ENCODE measurements at places on chromosomes 16 and 17.

DNA sequence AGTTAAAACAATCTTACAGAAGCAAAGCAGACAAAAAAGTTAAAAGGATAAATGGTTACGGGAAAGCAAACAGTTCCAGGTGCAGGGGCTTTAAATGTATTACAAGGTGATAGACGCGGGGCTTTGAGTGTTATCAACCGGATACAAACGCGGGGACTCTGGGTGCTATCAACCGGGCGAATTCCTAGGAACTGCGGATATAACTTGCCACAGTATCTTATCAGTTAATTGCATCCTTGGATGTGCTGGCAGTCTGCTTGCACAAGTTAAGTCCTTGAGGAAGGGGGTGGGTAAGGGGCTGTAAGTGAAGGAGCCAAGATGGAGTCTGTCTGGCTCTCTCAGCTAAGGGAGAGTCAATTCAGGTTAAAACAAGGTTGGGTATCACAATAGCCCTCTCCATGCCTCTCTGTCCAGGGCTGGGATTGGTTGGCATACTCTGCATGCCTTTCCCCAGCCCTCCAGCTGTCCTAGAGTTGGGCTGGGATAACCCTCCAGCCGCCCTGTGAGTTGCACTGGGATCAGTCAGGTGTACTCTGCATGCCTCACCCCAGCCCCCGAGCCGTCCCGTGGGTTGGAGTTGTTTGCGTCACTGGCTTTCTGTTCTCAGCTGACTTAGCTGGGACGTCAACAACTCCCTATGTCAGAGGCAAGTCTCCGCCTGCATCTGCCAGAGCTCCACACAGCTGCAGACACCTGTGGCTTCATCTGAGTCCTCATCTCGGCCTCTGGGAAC is 40.9 kb downstream of the TMEM235 start:
- peak; percentile 69 for DNase-seq

DNA sequence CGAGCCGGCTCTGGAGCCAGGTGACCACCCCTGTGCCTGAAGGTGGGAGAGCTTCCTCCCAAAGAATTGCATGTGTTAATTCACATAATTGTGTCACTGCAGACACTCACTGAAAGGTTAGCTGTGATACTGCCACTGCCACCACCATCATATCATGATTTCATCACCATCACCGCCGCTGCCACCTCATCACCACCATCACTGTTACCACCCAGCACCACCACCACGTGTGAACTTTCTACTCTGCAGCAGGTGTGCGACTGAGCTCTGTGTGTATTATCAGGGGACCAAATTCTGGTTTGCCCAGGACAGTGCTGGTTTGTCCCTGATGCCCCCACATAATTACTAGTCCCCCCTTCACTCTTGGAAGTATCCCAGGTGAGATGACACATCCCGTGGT is 15.2 kb downstream of the BCAR1 start:
- peak; percentile 30 for DNase-seq

- no peak for DNase-seq
Measured at GRCh38 chr17:81834831-81835267, at the start of gene PPP1R27. Gene PPP1R27 (minus strand): TSS chr17:81835050. CDS start chr17:81834953, 97 bp downstream.

GRCh38 chr17:18933102-18934058 is 18.6 kb upstream of the SLC5A10 start:
- DNase-seq, result no peak

DNA sequence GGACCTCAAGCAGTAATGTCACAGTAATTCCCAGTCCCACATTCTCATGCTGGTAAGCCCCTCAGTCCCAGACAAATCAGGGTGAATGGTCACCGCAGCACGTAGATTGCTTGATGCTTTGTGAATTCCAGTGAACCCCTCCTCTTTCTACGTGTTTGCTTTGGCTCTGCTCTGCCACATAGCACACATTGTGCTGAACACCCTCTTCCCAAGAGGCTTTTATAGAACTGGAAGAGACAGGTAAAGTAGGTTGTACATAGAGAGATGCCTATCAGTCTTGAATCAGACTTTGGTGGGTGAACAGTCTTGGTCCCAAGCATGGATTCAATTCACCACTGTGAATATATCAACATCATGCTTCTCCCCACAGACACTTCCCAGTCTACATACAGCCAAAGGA is 579 bp upstream of the KRTAP9-6 start:
- no peak for DNase-seq

DNA sequence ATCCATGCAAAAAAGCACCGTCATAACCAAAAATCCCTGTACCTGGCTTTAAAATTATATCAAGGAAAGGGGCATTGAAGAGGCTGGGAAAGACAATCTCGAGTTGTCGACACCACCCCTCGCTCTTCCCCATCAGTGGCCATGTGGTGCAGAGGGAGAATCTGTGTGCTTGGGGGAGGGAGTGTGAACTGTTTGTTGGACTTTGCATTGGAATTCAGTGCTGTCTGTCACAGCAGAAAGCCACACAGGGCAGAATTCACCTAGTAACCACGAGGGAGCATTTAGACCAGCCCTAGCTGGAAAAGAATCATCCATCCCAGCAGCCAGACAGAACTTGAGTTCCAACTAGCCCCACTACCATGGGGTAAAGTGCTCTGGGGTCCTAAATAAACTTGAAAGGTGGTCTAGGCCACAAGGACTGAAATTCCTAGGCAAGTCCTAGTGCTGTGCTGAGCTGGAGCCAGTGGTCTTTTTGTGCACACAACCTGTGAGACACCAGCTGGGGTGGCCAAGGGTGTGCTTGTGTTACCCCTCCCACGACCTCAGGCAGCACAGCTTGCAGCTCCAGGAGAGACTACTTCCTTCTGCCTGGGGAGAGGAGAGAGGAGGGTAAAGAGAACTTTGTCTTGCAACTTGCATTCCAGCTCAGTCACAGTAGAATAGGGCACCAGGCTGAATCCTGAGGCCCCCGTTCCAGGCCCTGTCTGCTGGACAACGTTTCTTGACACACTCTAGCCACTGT is 11.5 kb upstream of the CEP112 start:
- DNase-seq, result no peak

GRCh38 chr17:75828076-75828400 is 16.2 kb downstream of the UNC13D start:
- DNase-seq, result no peak

DNA sequence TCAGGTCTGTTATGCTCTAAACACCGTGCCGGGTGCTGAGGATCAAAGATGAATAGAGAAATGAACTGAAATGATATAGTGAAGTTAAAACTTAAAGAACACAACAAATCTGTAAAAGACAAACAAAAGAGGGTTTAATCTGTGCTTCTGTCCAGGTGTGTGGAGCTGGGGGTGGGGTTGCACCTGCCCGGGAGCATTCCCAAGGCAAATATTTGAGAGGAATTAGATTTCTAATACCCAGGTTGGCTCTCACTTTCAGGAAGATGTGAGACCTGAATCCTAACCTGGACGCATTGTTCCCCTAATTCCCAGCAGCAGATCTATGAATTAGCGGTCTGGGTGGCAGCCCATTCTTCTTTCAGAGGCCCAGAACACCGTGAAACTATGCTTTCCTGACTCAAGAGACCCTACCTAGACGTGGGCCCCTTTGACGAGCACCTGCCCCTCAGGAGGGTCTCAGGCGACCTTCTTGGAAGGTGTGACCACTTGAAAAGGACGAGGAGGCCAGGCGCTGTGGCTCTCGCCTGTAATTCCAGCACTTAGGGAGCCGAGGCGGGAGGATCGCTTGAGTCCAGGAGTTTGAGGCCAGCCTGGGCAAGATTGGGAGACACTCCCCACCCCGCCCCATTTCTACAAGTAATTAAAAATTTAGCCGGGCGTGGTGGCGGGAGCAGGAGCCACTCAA is 677 bp upstream of the RANGRF start:
- DNase-seq, result no peak

DNA sequence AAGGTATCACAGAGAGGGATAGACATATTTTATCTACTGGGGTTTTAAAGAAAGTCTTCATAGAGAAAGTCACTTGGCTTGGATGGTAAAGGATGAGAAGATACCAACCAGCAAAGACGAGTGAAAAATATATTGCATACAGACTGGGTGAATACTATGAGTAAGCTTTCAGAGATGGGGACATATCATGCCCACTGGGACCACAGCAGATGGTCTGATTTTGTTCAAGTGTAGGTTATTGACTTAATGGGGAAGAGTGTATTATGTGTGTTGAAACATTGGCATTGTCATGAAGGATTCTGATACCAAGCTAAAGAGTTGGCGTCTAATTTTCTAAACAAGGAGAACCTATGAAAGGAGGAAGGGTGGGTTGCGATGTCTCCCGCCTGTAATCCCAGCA is 13.8 kb upstream of the MMD start:
- DNase-seq, result no peak

DNA sequence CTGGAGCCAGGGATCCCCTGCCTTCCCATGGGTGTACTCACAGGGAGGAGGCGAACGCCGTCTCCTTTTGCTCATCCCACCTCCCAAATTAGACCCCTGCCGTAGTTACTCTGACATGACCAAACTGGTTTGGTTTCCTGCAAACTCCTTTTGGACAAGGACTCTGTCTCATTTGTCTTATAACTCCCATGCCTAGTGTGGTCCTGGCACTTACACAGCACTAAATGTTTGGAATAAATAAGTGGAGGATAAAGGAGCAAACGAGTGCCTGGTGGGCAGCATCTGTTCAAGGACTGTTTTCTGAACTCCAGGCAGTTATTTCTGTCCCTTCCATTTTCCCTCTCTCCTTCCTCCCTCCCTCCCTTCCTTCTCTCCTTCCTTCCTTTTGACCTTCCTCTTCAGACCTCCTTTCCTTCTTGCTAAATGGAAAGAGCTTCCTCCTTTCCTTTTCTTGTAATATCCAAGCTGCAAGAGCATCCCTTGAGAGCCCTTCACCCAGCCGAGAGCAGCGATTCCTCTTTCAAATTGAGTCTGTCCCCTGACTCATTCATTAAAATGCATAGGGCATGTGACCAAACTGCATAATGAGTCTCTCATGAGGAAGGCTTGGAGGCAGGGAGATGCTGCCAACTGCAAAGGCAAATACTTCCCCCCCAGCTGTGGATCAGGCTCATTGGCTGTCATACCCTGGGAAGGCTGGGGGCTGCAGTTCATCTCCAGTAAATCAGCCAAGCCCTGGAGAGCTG is 36.8 kb downstream of the CHD9 start:
- no peak for DNase-seq

- no peak for DNase-seq
Measured at GRCh38 chr17:79940459-79941087, 95.1 kb downstream of the TBC1D16 start.

- no peak for DNase-seq
Measured at GRCh38 chr17:4845118-4845517, 12.0 kb downstream of the MINK1 start.

- peak; percentile 82 for DNase-seq
Measured at GRCh38 chr16:57810197-57811031, 8.1 kb upstream of the KIFC3 start.

DNA sequence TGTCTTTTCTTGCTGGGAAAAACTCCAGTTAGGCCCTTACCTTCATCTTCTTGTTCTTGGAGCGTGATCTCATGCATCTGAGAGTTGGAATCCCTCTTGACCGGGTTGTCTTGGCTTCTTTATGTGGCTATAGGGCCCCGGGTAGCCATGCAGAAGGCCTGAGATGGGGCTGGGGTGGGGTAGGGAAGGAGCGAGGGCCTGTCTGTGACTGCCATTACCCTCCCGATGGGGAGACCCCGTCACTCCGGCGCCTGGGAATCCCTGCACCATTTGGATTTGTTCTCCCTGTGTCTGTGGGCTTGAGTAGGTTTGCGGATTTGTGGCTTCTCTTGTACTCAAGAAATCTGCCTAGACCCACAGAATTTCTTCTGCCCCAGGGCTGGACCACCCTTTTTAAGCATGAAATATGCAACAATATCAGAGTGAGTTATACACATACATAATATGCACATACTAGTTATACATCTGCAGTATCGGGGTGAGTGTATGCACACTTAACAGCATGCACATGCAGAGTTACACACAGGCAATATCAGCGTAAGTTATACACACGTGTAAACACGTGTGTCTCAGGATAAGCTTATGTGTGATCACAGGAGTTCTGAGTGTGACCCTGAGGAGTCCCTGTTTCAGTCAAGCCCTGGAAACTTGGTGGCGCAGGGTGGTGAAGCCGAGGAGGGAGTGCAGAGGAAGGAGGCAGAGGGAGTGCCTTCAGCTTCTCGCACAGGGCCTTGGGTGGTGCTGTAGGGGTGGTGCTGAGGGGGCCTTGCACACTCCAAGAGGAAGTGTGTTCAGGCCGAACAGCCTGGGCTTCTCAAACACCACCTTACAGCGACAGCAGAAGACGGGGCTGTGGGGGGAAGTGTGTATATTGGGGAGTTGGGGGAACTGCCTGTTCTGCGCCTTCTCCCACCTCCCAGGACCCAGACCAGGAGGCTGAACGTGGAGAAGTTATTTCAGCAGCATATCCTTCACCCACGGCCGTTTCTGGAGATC is 18.5 kb downstream of the CCDC42 start:
- DNase-seq, result no peak

GRCh38 chr17:1697681-1698080 is 12.5 kb downstream of the TLCD2 start:
- no peak for DNase-seq

DNA sequence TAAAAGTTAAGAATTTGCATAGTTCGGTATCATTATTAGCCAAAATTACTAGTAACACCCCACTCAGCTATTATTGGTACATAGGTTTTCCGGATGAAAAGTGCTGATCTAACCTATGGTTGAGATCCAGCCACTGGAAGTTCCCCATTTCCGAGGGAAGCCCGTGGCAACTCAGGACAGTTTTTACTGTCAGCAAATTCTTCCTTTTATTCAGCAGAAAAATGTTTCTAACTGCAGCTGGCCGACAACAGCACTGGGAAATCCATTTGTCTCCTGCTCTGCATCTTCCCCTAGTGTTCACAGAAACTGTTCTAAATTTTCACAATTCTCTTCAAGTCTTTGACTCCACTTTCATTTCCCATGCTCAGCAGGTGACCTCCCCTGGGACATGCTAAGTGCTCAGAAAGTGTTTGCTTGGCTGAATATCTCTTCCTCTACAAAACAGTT is 15.5 kb upstream of the MMD start:
- no peak for DNase-seq

DNA sequence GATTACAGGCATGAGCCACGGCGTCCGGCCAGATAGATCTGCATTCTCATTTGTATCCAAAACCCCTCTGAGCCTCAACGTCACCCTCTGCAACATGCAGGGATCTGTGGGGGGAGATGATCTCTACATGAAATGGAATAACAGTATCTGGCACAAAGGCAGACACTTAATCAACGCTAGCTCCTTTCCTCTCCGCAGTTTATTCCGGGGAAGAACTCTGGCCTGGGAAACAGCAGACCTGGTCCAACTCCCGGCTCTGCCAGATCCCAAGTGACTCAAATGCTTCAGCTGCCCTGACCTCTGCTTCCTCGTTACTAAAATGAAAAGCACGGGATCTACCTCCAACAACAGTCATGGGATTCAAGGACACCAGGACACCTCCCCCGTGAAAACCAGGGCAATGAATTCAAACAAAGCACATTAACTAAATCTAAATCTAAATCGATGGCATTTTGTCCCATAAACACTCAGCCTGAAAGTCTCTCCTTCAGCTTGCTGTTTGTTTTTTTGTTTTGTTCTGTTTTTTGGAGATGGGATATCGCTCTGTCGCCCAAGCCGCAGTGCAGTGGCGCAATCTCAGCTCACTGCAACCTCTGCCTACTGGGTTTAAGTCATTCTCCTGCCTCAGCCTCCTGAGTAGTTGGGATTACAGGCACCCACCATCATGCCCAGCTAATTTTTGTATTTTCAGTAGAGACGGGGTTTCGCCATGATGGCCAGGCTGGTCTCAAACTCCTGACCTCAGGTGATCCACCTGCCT is 78.2 kb downstream of the NXN start:
- DNase-seq, result no peak

- no peak for DNase-seq
Measured at GRCh38 chr16:7200320-7200719, 132.3 kb upstream of the RBFOX1 start.
